ENCODE measurements at places on chromosomes 12 and 14. TPM values are rescaled to one million over a fixed set of nuclear protein-coding genes. Genes with fewer than 3 reads are reported as not detected.

The KCNH3 gene
- 1.1 TPM for total RNA-seq

The RHOJ gene
- 20.3 TPM for total RNA-seq

The KMT2D gene
- 40.7 TPM for total RNA-seq

The RASSF9 gene
- total RNA-seq = 3.4 TPM

The DENND5B gene
- 37.6 TPM for total RNA-seq

The CAPS2 gene
- 18.2 TPM for total RNA-seq

The KLRD1 gene
- 3.3 TPM for total RNA-seq

The IL22 gene
- not detected for total RNA-seq

The IL26 gene
- not detected for total RNA-seq

The HOXC5 gene
- not detected for total RNA-seq

The FAM181A gene
- total RNA-seq = not detected

The DGKA gene
- total RNA-seq = 25.9 TPM

The RERGL gene
- total RNA-seq = 2.1 TPM

The PLCZ1 gene
- total RNA-seq = not detected

The VPS37B gene
- total RNA-seq = 19.3 TPM

The IGFBP6 gene
- total RNA-seq = 178 TPM

The FGF6 gene
- not detected for total RNA-seq

GRCh38 chr12:117060929-117061305 is 38.3 kb downstream of the TESC start:
- peak; percentile 11 for DNase-seq

DNA sequence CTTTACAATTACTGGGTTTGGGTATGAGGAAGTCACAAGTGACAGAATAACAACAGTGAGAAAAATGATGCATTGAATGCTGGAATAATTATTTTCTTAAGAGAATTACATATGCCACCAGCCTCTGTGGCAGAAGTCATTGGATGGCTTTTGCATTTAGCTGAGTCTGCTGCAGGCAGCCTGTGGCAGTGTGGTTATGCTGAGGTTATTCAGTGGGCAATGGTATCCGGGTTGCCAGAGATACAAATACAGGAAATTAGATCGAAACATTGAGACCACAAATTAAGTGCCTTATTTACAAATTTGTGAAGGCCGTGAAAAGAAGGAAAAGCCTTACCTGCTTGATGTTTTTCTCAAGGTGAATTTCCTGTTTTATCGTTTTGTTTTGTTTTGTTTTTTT is 1050.0 kb downstream of the GALC start:
- no peak for DNase-seq

- DNase-seq = no peak
Observed at GRCh38 chr12:42574851-42575266, 14.7 kb downstream of the PRICKLE1 start.

- DNase-seq = no peak
Observed at GRCh38 chr12:25835385-25835784, 123.1 kb upstream of the RASSF8 start.

DNA sequence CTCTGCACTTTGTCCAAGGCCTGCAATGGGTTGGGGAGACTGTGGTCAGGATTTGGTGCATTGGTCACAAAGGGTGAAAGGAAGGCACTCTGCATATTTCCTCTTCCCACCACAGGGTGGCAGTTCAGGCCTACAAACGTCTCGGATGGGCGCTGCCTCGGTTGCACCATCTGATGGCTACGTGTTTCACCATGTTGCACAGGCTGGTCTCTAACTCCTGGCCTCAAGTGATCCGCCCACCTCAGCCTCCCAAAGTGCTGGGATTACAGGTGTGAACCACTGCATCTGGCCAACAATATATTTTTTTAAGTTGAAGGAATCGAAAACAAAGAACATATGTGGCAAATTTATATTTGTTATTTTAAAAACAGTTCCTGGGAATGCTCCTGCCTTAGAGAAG is 35.1 kb downstream of the TMBIM6 start:
- DNase-seq = peak; percentile 89

GRCh38 chr12:115755061-115755724 is 522.3 kb downstream of the MED13L start:
- no peak for DNase-seq

DNA sequence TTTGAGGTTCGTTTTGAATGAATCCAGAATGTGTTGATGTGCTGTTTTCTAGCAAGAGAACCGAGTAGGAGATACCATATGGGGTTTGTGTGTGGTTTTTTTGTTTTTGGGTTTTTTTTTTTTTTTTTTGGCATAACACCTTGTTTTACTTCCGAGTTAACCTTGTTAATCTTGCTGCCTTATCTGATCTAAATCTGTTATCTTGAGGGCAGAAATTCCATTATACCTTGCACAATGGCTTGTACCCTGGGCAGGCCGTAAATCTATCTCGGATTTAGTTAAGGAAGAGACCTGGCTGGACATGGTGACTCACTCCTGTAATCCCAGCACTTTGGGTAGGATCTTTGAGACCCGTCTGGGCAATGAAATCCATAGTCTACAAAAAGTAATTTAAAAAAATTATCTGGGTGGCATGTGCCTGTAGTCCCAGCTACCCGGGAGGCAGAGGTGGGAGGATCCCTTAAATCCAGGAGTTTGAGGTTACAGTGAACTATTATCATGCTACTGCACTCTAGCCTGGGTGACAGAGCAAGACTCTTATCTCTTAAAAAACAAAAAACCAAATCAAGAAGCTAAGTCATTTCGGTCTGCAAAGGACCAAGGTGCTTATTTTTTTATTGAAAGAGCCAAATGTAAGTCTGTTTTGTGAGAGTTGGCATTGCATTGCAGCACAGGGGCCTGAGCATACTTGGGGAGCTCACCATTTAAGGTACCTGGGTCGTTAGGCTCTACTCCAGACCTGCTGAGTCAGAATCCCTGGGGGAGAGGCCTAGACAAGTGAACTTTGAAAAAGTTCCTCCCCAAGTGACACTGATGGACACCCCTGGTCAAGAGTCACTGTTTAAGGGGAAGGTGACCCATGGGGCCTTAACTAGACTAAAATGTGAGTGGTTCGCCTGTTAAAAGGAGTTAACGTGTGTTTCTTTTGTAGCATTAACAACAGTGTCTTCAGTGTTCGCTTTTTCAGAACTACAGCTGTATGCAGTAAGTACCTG is 6.7 kb downstream of the DLST start:
- DNase-seq = no peak

GRCh38 chr14:77161011-77161410 is 19.4 kb upstream of the ZDHHC22 start:
- DNase-seq = no peak

- no peak for DNase-seq
Observed at GRCh38 chr12:89968151-89968700, 259.6 kb upstream of the ATP2B1 start.

- DNase-seq = no peak
Observed at GRCh38 chr14:52917735-52918134, 33.1 kb downstream of the FERMT2 start.

DNA sequence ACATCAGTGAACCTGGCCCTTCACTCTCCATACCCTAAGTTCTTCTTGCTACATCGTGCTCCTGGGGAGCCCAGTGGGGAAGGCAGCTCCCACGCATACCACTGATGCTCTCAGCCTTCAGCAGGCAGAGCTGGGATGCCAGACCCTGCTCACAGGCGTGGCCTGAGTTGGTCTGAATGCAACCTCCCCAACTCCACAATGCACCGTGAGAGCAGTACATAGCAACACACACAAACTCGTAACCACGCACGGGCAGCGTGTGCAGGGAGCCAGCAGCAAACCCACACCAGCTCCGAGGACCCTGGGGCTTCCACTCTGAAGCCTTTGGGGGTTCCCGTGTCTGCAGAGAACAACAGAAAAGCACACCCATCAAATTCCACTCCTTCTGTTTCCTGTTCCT is 37.3 kb downstream of the ANO2 start:
- peak; percentile 25 for DNase-seq

GRCh38 chr12:124700810-124701592 is 133.6 kb upstream of the NCOR2 start:
- DNase-seq = peak; percentile 88

DNA sequence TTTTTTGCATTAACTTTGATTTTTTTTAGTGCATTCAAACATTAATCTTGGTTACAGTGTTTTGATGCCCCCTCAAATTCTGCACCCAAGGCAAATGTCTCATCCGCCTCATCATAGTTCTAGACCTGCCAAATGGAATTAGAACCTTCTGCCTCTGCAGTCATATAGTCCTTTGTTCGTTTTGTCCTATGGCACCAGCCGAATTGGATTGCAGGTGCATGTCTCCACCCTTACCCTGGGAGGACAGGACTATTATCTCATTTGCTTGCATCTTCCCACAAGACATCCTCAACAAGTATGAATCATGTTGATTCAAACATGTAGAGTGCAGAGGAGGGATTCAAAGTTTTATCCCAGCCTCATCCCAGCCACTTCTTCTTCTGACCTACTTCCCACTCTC is 579.1 kb downstream of the VRK1 start:
- no peak for DNase-seq

DNA sequence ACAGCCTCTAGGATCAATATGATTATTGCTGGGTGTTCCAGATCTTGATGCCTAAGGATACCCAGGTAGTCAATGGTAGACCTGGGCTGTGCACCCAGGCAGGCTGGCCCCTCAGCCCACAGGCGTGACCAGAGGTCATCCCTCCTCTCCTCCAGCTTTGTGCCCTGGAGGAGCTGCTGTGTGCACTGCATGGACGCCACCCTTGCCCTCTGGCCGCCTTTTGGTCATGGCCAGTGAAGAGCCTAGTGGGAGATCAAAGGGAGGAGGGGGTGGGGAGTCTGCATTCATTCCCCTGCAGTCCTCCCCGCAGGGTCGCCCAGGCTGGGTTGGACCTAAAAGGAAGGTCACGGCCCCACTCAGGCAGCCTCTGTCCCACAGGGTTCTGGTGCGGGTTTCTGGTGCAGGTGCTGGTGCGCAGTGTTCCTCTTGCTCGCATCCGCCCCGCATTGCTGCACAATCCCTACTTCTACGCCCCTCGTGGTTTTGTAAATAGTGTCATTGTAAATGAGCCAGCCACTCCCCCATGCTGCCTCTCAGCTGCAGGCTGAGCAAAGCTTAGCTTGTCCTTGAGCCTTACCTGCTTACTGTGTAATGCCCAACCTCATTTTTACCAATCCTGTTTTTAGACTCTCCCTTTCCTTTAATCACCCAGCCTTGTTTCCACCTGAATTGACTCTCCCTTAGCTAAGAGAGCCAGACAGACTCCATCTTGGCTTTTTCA is 55.3 kb downstream of the PSMA6 start:
- DNase-seq = no peak

DNA sequence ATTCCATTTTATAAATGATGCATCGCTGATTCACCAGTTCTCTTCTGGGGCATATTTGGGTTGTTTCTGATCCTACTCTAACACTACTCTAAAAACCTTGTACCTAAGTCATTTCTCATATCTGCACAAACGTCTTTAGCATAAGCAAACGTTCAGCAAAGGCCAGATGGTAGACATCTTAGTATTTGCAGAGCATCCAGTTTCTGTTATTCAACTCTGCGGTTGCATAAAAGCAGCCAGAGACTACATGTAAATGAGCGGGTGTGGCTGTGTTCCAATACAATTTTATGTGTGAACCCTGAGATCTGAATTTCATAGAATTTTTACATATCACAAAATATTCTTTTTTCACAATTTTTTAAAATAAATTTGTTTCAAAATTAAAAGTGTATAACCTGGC is 22.8 kb upstream of the MMP17 start:
- DNase-seq = no peak

- no peak for DNase-seq
Observed at GRCh38 chr12:46958599-46959290, 120.7 kb upstream of the PCED1B start.

- no peak for DNase-seq
Observed at GRCh38 chr12:29164477-29165393, 15.7 kb downstream of the FAR2 start.

GRCh38 chr14:104403421-104404220 is 175.9 kb upstream of the C14orf180 start:
- no peak for DNase-seq

GRCh38 chr12:85424581-85425348 is 144.7 kb downstream of the ALX1 start:
- DNase-seq = no peak

GRCh38 chr12:3493859-3494176 is 2.8 kb downstream of the PRMT8 start:
- no peak for DNase-seq

DNA sequence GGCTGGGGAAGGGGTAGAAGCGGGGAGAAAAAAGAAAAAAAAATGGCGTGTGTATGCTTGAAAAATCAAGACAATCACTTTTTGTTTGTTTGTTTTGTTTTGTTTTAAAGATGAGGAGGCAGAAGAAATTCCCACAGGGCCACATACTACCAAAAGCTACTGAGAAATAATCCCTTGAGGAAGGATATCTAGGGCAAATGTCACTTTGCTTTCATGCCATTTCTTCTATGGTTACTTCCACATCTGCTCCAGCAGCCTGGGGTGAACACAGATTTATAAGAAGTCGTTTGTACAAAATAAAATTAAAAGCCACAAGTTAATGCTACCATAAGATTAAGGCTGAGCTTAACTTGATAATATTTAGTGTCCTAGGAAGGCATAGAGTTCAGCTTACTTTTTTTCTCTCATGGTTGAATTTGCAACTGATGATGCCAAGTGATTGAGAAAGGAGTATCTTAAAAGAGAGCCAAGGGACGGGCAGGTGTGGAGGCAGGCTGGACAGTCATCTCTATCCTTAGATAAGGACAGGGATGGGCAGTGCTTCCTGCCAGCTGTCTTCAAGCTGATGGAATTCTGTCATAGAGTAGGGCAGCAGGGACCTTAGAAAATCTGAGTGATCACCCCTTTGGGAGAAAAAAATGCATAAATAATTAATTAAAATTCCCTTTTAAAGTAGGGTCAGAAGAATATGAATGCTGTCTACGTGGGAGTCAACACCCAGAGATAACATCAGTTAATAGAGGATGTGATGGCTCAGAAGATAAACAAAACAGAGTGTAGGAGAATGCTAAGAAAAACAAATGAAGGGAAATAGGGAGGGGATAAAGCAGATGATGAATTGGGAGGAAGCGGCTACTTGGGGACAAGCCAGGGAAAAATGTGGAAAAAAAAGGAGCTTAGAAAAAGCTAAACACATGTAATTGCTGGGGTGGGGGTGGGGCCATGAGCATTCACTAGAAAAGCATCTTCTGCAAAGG is 57.1 kb downstream of the DYRK2 start:
- no peak for DNase-seq

DNA sequence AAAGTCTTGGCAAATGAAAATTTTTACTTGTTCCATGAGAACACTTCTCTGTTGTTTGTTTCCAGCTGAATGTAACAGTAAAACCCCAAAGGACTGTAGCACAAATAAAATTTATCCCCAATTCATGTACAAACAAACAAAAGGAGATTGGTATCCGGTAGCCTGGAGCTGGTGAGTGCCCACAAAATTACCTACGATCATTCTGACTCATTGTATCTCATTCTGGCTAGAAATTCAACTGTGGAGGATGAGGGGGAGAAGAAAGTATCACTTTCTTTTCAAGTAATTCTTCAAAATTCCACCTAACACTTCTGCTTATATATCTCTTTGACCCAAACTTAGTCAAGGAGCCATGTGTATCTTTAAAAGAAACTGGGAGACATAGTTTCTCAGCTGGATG is 268.5 kb downstream of the ALG10B start:
- DNase-seq = no peak

Measured in right cardiac atrium (tissue), 5 donors.